ENCODE measurements at places on chromosomes 1 and 21.

DNA sequence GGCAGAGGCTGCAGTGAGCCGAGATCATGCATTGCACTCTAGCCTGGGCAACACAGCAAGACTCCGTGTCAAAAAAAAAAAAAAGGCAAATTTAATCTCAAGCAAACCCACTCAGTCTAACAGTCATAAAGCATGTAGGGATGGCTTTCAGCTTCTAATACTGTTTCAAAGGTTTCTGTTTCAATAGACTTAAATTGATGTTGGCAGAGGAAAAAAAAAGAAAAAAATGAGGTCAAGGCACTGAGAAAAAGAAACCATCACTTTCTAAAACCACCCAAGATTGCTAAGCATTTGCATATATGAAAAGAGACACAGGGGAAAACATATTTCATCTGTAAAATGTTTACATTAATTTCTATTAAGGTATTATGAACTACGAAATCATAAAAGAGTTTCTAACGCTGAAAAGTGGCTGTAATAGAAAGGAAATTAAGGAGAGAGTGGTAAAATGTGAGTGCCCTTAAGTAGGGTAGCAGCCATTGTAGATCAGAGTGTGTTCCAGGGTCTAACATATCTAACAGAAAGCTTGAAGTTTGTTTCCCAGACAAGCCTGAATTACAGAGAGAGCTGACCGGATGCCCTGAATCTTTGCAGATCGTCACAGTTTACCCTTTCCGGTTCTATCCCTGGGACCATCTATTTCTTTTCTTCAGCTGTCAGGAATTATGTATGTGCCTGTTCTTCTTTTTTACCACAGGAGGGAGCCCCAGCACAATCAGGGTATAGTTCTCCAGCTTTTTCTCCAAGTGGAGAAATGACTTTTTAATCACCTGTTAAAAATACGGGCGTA is 70.0 kb downstream of the PLD5 start:
- no peak for DNase-seq

GRCh38 chr21:44940116-44940631 is 345 bp downstream of the SLX9 start:
- no peak for DNase-seq

GRCh38 chr1:46203738-46204405 is 738 bp downstream of the LURAP1 start:
- no peak for DNase-seq

DNA sequence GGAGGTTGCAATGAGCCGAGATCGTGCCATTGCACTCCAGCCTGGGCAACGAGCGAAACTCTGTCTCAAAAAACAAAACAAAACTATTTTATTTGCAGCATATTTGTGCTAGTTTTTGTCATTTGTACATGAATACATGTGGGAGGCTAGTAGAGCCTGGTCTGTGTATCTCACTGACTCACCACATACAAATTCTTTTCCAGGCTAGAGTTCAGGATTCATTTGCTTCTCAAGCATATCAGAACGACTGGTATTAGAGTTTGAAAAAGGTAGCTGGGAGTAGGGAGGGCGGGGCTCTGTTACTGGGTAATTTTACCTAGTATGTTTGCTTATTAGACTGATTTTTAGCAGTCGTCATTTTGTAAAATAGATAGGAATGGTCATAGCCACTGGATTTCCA is 4.5 kb upstream of the TOR3A start:
- no peak for DNase-seq

DNA sequence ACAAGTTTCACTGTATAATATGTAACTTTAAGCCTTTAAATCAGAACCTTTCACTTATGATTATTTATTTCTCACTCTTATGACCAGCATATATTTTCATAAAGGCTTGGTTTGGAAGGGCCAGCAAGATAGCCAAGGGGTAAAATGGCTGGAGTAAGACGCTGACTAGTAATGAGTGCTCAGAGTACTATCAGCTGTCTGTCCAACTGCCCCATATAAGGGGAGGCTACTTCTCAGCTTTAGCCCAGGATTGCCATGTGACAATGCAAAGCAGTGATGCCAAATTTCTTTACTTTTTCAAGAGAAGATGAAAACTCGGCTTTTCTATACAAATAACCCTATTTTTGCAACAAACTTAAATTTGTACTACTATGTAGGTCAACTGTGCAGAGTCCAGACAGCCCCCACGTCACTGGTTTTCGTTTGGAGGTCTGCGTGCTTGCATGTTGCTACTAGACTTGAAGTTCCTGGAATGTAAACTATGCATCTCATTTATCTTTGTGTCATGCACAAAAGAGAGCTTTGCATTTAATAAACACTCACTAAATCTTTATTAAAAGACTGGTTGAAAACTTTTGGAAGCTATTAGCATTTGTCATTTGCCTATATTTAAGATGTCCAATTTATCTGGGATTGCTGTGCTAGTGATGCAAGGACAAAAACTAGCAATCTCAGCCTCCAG is 110.4 kb downstream of the TNFSF18 start:
- peak; percentile 31 for DNase-seq

- no peak for DNase-seq
Observed at GRCh38 chr1:23442751-23443150, 18.2 kb upstream of the TCEA3 start.

- DNase-seq: no peak
Observed at GRCh38 chr1:24704411-24705259, 40.6 kb upstream of the CLIC4 start.

DNA sequence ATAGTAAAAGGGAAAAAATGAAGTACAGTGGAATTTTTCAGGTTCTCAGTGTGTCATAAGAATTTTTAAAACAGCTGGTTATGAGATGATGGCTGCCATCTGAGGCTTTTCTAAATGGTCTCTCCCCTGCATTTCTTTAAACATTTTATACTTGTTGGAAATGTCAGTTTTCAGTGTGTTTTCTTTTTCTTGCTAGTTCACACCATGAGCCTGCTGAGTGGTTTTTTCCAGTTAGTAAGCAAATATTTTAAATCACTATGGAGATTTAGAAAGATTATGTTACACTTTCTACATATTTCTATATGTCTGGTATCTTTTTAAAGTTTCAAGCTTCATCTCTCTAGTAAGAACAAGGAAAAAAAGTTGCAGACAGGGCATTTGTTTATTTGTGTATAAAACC is 9.6 kb downstream of the RBM15 start:
- DNase-seq: no peak

DNA sequence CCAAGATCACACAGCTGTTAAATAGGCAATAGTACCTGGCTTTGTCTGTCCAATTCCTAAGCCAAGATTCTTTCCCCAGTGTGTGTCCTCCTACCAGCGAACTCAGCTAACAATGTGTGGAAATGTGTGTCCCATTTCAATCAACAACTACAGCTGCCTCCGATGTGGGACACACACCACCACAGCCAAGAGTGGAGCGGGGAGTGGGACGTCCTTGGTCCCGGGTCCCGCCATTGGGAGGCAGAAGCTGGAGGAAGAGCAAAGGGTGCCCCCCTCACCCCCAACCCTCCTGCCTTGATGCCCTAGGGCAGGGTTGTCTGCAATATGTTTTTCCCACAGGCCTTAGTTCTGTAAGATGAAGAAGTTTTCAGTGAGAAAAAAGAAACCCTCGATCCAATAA is 265.4 kb upstream of the RAB4A start:
- no peak for DNase-seq

GRCh38 chr1:184068354-184068753 is 16.8 kb downstream of the TSEN15 start:
- no peak for DNase-seq

- no peak for DNase-seq
Observed at GRCh38 chr1:94934551-94934950, 7.6 kb upstream of the CNN3 start.

GRCh38 chr1:49728377-49728776 is 295.4 kb downstream of the AGBL4 start:
- no peak for DNase-seq

- no peak for DNase-seq
Observed at GRCh38 chr1:91501523-91501851, 836 bp downstream of the CDC7 start.

- no peak for DNase-seq
Observed at GRCh38 chr1:78325293-78325692, 165.5 kb upstream of the PTGFR start.

- DNase-seq: no peak
Observed at GRCh38 chr1:69898403-69898947, 306.9 kb downstream of the LRRC40 start.

GRCh38 chr1:156089704-156090103 is 7.4 kb upstream of the MEX3A start:
- no peak for DNase-seq

GRCh38 chr1:193697115-193697762 is 510.8 kb upstream of the B3GALT2 start:
- DNase-seq: no peak

DNA sequence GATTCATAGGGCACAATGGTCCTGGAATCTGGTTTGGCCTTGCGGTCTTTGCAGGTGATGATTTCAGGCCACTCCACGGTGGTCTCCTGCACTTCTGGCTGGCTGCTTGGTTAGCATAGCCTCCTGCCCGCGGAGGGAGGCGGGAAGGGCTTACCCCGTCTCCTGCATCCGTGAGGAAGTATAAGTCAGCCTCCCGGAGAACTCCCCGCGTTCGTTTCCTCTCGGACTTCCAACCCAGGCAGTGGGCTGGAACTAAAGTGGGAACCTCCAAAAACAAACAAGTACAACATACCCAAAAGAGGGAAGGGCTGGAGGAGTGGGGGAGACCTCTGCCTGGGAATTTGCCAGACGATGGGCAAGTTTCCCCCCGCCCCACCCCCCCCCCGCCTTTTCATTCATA is 939 bp upstream of the CCN1 start:
- DNase-seq: no peak

DNA sequence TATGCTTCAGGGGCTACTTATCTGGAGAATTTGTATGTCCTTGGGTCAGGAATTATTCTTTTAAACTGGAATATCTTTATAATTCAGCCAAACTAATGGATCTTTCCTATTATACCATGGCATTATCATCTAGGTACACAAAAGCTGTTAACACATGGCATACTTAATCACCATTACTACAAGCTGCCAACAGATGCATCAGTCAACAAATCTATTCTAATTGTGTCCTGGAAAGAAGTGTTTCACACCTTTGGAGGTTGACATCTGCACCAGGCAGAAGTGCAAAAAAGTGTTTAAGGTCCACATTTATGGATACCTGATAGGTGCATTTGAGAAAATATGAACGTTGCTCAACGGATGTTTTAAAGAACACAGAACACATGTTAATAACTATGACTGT is 470.2 kb upstream of the ADGRL2 start:
- no peak for DNase-seq

GRCh38 chr1:220389634-220390033 is 117.4 kb upstream of the RAB3GAP2 start:
- no peak for DNase-seq

DNA sequence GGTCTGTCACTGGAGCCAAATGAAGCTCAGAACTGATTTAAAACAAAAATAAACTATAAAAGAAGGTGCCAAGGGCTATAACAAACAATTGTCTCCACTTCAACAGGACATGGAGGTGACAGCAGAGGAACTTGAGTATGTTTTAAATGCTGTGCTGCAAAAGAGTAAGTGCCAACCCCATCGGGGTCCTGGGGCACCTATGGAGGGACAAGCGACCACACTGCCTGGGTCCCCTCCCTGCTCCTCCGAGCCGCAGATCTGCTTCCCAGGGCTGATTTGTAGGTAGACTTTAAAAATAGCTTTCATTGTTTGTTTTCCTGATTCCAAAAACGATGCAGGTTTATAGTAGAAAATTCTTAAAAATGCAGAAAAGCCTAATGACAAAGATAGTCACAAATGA is 42.8 kb downstream of the CAPN9 start:
- DNase-seq: no peak

- DNase-seq: no peak
Observed at GRCh38 chr1:10188133-10188650, 22.2 kb upstream of the KIF1B start.

- DNase-seq: no peak
Observed at GRCh38 chr21:16634515-16634914, 878.3 kb upstream of the CXADR start.

DNA sequence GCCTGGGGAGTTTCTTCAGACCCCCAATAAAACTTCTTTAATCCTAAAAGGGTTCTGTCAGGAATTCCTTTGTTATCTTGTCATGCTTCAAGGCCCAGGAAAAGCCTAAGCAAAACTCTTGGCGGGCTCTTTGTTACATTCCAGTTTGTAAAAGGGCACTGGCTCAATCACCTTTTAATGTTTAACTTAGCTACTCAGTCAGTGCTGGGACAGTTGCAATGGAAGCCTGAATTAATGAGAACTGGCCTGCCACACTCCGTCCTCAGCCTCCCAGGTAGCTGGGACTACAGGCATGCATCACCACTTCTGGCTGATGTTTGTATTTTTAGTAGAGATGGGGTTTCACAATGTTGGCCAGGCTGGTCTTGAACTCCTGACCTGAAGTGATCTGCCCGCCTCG is 21.3 kb upstream of the ASB17 start:
- peak; percentile 6 for DNase-seq

DNA sequence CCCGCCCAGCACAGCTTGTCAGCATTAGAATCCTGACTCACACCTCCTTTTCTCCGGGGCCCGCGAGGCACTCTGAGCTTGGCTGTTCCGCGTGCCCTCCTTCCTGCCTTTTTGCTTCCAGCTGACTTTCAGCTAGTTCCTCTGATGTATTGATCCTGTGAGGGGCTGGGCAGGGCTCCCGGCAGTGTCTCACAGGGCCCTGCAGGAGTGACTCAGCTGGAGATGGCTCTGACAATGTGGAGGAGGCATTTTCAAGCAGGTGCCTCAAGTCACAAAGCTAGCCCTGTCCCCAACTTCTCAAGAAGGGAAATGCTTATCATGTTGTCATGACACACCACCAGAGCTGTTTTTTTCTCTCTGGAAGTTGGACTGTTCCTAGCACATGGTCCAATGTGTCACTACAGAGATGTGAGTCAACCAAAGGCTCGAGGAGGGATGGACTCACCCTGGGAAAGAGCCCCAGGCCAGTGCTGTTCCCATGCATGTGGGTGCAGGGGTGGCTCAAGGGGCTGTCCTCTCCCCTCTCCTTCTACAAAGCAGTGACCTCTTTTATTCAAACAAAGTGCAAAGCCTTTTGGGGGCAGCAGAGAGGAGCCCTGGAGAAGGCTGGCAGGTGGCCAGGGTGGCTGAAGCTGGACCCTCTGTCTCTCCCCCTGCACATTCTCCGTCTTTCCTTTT is 30.6 kb downstream of the SYT6 start:
- no peak for DNase-seq
